ENCODE measurements at places on chromosomes 13 and 19.

DNA sequence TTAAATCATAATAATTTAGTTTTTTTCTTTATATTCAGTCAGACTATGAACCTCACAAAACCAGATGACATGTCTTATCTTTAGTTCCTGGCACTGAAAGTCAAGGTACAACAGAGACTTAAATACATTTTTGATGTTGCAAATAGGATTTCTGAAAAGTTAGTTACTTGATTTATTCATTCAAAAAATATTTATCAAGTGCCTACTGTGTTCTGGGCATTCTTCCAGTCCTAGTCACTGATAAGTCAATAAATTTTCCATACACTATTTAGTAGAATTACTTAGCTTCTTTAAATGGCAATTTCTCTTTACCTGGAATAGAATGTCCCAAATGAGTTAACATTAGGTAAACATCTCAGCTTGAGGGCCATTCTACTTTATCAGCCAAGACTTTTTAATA, 938.3 kb upstream of the PCDH9 start:
- DNase-seq: peak; percentile 63

DNA sequence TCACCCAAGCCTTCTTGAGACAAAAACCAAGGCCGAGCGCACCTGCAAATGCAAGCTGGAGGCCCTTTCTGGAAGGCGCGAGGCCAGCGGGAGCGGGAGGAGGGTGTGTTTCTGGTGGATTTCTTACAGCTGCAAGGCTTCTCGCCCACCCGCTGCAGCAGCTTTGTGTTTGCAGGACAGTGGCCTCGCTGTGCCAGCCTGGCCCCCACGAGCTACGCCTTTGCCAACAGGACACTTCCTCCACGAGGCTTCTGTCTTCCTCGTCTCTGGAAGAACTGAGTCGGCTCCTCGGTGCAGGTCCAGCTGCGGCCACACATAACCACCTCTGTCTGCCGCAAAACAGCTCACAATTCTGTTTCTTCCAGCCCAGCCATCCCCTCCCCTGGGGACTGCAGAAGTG, 10.1 kb downstream of the ATCAY start:
- no peak for DNase-seq

GRCh38 chr13:106145997-106146864, 389.2 kb downstream of the EFNB2 start:
- DNase-seq: no peak

DNA sequence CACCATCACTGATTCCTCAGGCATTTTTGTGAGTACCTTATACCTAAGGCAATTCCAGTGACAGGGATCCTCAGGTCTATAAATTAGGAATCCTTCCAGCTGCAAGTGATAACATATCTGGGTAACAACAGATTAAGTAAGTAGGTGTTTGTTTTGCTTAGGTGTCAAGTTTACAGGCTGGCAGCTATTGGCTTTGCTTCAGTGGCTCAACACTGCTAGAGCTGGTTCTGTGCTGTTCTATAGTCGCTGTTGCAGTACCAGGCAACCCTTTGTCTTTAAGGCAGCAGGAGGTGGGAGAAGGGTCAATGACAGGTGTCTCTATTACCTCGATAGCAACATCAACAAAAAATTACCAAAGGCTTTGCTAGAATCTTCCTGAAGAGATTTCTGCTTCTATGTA, 27.0 kb downstream of the SLC10A2 start:
- no peak for DNase-seq

DNA sequence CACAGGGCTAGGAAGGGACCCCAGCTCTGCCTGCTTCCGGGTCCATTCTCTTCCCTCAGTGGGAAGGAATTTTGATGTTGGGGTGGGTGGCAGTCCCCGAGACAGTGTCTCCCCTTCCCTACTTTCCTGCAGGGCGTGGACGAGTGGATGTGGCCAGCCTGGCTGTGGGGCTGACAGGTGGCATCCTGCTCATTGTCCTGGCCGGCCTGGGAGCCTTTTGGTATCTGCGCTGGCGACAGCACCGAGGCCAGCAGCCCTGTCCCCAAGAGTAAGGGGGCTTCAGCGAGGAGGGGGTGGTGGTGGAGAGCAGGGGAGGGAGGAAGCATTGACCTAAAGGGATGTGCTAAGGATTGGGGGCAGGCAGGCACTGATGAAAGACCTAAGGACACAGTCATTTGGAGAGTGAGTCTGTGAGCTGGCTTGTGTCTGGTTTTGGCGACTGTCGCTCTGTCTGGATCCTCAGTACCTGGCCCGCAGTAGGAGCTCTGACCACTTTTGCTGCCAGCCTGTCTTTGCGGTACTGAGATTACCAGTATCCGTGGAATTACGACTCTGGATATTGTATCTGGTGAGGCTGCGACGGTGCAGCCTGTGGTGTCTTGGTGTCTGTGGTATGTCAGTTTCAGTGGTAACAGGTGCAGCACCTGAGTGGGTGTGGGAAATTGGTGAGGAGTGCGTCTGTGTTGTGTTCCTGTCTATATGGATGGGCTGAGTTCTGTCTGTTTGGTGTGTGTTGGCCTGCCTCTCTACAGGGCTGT, 2.4 kb upstream of the PRR12 start:
- DNase-seq: no peak

DNA sequence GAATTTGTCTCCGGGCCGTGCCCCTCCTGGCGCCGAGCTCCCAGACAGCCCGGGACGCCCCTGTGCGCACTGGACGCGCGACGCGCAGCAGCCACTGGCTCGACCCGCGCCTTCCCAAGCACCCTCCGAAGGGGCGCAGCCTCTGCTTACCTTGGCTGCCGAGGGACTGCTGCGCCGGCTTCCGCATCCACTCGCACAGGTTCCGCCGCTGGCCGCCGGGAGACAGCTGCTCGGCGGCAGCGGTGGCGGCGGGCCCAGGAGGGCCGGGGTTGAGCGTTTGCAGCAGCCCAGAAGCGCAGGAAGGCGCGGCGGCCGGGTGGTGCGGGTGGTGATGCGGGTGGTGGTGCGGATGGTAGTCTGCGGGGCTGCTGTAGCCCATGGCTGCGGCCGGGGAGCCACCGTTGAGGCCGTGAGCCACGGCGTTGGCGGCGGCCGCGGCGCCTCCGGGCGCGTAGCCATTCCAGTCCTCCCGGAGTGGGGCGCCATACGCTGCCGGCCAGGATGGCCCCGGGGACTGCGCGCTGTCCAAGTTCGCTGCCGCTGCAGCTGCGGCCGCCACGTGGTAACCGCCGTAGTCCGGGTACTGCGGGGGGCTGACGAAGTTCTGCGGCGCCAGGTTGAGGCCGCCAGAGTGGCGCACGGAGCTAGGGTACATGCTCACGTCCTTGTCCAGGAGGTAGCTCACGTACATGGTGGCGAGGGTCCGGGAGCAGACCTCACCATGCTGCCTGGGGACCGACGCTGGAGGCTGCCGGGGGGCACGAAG, 616 bp downstream of the CDX2 start:
- DNase-seq: no peak

DNA sequence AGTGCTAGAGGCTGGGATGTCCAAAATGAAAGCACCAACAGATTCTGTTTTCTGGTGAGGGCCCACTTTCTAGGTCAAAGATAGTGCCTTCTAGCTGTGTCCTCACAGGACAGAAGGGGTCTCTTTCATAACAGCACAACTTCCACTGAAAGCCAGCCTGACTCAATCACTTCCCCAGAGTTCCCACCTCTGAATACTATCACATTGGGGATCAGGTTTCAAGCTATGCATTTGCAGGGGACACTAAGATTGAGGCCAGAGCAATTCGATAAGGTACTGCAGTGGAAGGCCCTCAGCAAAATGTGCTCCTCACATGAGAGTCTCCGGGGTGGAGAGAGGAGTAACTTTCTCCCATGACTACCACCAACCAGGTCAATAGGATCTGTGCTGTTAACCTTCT, 1501.5 kb downstream of the EFNB2 start:
- no peak for DNase-seq

- DNase-seq: no peak
Measured at GRCh38 chr13:49053215-49053614, 77.5 kb downstream of the FNDC3A start.

- no peak for DNase-seq
Measured at GRCh38 chr19:29672933-29673336, 7.7 kb downstream of the PLEKHF1 start.

- DNase-seq: no peak
Measured at GRCh38 chr13:30957258-30957943, 24.9 kb downstream of the TEX26 start.

GRCh38 chr19:19626516-19627472, 1.2 kb downstream of the LPAR2 start:
- no peak for DNase-seq

GRCh38 chr13:97211300-97211699, 10.8 kb upstream of the MBNL2 start:
- peak; percentile 73 for DNase-seq

GRCh38 chr13:40589285-40590109, 76.9 kb downstream of the FOXO1 start:
- peak; percentile 87 for DNase-seq

- DNase-seq: no peak
Measured at GRCh38 chr13:26486550-26486949, 70.9 kb upstream of the WASF3 start.

- no peak for DNase-seq
Measured at GRCh38 chr13:99383946-99384345, 76.7 kb upstream of the GPR183 start.

DNA sequence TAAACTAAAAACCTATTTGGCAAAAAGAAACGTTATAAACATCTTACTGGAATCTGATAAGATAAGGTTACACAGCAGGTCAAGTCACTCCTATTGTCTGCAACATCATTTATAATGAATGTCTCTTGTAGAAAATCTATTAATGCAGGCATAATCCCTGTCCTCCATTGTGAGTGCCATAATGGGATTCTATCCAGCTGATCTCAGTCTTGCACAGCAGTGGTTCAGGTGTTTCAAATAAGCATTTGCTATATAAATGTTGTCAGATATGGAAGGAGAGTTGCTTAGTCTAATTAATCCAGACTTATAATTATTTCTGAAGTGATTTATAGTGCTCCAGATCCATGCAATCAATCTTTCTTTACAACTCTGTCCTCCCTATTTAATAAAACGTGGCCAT, 186.5 kb upstream of the ATXN8OS start:
- DNase-seq: no peak

- DNase-seq: no peak
Measured at GRCh38 chr13:112003396-112003795, 63.6 kb upstream of the SOX1 start.

GRCh38 chr13:114023716-114024602, 50.1 kb upstream of the C13orf46 start:
- no peak for DNase-seq

- peak; percentile 11 for DNase-seq
Measured at GRCh38 chr13:77533875-77534788, 1.4 kb upstream of the SCEL start.

DNA sequence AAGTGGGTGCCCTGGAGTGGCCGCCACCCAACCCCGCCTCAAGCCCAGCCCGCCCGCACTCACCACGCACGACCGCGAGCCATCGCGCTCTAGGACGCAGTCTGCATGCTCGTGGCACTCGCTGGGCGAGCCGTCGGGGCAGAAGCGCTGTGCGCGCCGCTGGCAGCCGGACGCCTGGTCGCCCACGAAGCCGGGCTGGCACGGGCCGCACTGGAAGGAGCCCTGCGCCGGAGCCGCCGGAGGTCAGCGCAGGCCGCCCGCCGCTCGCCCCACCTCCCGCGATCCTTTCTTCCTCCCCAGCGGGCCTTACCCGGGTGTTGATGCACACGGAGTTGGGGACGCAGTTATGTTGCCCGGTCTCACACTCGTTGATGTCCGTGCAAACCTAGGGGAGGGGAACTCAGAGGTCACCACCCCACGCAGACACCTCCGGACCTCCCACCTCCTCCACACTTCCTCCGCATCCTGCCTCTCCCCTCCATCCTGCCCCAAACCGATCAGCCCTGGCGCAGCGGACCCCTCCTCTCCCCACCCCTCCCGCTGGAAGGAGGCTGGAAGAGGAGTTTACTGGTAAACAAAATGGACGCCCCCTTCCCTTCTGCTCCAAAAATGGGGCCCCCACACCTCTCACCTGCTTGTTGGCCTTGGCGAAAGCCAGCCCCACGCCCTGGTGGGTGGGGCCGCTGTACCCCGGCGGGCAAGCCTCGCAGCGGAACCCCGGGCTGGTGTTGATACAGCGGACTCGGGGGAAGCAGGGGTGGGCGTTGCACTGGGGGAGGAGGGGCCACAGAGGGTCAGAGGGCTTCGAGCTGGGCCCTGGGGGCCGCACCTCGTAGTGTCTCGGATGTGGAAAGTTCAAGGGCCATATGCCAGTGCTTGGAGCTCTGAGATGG, 2.3 kb downstream of the COMP start:
- DNase-seq: no peak

DNA sequence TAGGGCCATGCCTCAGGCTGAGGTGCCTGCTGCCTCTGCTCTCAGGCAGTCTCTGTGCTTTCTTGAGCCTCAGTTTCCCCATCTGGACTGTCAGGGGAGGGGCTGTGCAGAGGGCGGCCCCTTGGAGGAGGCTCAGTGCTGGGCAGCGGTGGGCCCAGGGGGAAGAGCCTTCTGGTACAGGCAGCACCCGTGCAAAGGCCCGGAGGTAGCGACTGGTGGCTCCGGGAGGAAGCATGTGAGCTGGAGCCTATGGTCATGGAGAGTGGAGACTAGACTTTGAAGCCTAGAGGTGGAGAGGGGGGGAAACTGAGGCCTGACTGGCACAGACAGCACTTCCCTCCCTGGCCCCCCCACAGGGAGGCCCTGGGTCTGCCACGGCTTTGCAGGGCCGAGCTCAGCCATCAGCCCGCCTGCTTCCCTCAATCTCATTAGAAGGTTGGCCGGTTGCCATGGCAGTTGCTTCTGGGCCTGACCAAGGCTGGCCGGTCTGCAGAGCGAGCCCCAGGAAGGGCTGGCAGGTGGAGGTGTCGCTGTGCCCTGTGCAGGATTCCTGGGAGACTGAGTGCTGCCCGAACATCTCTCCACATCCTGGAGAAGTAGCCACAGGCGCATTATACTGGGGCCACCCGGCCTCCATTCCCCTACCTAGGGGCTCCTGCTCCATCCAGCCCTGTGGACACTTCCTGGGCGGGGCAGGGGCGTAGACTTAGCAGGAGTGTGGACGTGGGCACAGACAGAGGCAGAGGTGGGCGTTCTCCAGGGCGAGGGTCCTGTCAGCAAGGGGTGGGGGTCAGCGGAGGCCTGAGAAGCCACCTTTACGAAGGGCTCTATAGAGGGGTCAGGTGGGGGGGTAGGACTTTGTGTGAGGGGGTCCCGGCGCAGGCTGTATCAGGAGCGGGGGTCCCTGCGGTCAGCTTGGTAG, 53.2 kb downstream of the CRTC1 start:
- DNase-seq: no peak

DNA sequence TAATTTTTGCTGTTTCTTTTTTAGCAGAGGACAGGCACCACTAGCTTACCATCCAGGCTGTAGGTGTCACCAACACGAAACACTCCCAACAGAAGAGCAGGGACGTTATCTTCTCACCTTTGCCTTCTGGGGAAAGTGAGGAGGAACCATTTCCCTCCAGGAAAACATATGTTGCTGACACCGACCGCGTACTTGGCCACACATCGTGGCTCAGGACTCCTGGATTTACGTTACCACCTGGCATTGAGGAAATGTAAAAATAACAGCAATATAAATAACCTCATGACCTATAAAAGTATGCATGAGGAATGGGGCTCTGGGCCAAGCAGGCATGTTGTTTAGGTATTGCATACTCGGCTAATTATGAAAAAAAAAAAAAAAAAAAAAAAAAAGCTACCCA, 525.1 kb downstream of the MYO16 start:
- peak; percentile 75 for DNase-seq

- DNase-seq: no peak
Measured at GRCh38 chr13:25371875-25372283, at the start of gene ATP8A2. ATP8A2 (plus strand) TSS chr13:25371974; CDS start chr13:25372213, 239 bp downstream.
